ENCODE measurements at places on chromosomes 4 and X. TPM values are rescaled to one million over a fixed set of nuclear protein-coding genes. Genes with fewer than 3 reads are reported as not detected.

- no peak for DNase-seq
Measured at GRCh38 chr4:164095313-164096110, 601.0 kb downstream of the TMA16 start.

Gene PAGE5
- polyA plus RNA-seq = not detected

Gene LIMCH1
- polyA plus RNA-seq = 3.9 TPM

Gene ING2
- 11.1 TPM for polyA plus RNA-seq

Gene ENPEP
- polyA plus RNA-seq = 0.60 TPM

All from sigmoid colon (tissue), 7 donors.